ENCODE measurements at places on chromosomes 4 and X.

- no peak for DNase-seq
Measured at GRCh38 chr4:38141808-38142500, 181.8 kb downstream of the PTTG2 start.

DNA sequence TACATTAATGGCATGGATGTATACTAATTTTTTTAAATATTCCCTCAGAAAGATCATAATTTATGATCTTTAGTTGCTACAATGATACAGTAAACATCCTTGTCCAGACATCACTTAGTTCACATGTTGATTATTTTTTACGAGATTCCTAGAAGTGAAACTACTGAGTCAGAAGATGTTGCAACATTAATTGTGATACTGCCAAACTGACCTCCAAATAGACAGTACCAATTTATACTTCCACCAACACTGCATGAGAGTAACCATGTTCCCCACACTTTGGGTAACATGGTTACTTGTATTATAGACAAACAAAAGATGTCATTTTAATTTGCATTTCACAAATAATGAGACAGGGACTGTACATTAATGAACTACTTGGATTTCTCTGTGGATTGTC lies 19.6 kb downstream of the RCHY1 start:
- DNase-seq: no peak

- no peak for DNase-seq
Measured at GRCh38 chrX:26522501-26522900, 306.5 kb downstream of the MAGEB5 start.

DNA sequence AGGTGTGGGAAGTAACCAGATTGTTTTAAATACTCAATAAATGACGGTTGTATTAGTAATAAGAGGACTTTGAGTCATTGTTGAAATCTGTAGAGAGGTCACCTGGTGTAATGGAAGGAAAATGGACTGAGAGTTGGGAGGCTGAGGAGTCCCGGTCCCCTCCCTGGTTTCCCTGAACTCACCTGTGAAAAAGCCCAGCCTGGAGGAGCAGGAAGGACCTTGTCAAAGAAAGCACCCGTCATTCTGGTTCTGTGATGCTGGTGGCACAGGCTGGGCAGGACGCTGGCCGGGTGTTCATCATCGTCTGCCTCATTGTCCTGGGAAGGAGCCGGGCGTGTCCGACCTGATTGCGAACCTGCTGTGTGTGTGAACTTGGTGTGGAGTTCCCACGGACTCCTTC lies 70.8 kb downstream of the SORCS2 start:
- no peak for DNase-seq

- no peak for DNase-seq
Measured at GRCh38 chr4:141169391-141169790, 36.1 kb upstream of the RNF150 start.

- no peak for DNase-seq
Measured at GRCh38 chr4:48651914-48652313, 128.2 kb downstream of the FRYL start.

DNA sequence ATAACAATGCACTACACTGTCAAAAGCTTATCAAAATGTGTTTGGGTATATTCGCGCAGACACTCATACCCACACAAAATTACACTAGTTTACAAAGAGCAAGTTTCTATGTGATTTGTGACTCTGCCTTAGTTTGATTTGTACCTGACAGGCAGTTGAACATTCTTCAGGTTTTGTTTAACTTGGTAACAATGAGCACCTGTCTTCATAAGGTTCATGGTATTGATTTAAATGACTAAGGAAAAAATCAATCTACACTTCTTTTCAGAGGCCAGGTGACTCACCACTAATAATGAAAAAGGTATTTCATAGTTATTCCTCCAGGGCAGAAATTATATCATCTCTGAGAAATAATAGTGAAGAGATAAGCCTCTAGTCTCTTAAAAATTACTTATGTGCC lies 1114.6 kb upstream of the AGA start:
- DNase-seq: no peak

GRCh38 chr4:83108101-83108861 lies 6.2 kb downstream of the PLAC8 start:
- peak; percentile 24 for DNase-seq

- DNase-seq: no peak
Measured at GRCh38 chr4:139720806-139721205, 55.2 kb downstream of the MGST2 start.

Data from T-cell (primary cell).